ENCODE measurements at places on chromosomes 7 and 10.

DNA sequence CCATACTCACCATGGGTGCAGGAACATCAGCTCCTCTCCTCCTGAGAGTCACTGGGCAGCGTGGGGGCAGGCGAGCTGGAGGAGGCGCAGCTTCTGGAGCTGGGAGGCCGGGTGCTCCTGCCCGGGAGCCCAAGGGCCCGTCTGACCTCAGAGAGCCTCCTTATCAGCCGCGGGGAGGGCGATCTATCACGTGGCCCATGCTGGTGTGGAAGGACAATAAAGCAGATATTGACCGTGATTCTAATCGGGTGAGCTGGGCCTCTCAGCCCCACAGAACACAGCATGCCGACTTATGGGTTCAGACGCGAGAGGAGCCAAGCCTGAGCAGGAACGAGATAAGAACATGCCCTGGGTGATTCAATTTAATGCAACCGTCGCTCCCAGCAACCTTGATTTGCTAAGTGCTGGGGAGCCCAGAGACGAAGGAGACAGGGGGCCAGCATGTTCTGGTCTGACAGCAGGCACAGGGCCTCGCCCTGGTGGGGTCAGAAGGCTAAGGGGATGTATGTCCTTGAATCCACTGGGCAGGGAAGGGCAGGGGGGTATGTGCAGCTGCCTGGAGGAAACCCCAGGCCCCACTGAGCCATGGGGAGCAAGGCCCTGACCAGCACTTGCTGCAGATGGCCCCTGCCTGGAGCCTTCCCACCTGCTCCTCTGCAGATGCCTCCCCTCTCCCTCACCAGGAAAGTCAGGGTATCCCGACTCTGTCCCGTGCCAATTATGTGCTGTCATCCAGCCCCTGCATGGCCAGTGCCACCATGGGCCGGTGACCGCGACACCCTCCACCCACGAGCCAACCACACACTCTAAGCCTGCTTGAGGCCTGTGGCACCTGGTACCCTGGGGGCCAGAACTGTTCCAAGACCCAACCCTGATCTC, 95.3 kb upstream of the RET start:
- no peak for DNase-seq

GRCh38 chr10:132873395-132873794, 69.0 kb downstream of the CFAP46 start:
- no peak for DNase-seq

GRCh38 chr7:36788825-36789470, 64.7 kb upstream of the AOAH start:
- DNase-seq: no peak

DNA sequence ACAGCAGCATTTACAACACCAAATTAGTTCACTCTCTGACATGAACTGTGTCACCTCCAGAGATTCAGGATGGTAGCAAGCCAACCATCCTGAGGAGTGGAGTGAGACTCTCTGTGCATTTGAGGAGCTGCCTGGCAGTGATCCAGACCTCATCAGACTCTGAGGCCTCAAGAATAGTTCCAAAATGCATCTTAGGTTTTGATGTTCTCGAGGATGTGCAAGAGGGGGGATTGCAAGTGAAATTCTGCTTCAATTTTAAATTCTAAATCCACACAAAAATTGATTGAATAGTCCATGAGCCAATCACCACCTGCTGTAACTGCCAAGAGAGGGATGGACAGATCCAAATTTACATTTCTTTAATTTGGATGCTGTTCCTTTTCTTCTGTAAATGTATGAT, 49.7 kb downstream of the SLK start:
- no peak for DNase-seq

DNA sequence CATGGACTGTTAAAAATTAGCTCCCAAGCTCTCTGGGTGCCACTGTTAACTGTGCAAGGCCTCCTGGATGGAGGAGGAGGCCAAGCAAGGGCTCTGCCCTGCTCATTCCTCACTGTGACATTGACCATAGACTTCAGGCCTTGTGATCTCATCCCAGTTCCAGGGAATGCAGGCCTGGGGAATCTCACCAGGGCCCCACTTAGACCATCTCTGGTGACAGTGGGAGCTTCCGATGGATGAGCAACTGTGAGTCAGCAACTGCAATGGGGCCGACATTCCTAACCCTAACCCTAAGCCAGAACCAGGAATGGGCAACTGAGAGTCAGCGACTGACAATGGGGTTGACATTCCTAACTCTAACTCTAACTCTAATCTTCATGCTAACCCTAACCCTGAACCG, 50.4 kb upstream of the MSMB start:
- no peak for DNase-seq

- DNase-seq: no peak
Observed at GRCh38 chr10:43380610-43381222, 9.3 kb downstream of the FXYD4 start.

GRCh38 chr10:132461103-132461682, 64.2 kb downstream of the PWWP2B start:
- DNase-seq: no peak

DNA sequence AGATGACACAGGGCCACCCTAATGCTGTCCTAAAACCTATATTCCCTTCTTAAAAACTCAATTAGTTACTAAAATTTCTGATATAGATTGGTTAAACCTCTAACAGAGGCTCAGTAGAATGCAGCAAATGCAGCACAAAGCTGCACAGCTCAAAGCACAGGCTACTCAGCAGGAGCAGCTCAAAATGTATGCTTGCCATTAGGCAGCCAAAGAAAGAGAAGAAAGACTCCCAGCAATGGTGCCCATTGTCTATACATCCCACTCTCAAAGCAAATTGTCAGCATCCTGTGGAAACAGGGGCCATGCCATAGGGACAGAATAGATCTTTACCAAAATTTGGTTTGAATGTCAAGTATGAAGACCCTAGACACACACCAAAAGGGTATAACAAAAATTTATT, 73.5 kb downstream of the TFPI2 start:
- no peak for DNase-seq

DNA sequence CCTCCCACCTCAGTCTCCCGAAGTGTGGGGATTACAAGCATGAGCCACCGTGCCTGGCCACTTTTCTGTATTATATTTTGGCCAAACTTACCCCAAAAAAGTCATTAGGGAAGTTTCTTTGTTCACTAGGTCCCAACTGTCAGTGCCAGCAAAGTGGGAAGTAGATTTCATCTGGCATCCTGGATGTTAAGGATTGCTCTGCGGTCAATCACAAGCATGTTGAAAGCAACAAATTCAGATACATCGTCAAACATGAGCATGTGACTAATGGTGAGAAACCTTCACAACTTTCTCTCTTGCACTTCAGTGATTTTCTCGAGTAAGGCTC, 14.3 kb upstream of the LRRC17 start:
- peak; percentile 53 for DNase-seq

DNA sequence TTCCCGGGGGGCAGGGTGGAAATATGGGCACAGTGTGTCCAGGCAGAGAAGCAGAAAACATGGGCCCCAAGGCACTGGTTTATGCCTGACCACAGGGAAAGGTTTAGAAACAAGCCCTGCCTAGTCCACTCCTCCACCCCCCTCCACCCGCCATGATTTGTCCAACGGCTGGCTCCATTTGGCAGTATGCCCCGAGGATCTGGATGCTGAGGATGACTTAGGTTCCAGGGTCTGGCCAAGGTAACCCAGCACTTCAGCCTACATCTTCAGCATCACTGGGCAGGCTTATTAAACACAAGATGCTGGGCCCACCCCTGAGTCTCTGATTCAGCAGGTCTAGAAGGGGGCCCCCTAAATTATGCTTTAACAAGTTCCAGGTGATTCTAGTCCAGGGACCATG, 121.9 kb downstream of the RALA start:
- no peak for DNase-seq

- DNase-seq: peak; percentile 80
Observed at GRCh38 chr10:69335063-69335587, 56.8 kb downstream of the HK1 start.

DNA sequence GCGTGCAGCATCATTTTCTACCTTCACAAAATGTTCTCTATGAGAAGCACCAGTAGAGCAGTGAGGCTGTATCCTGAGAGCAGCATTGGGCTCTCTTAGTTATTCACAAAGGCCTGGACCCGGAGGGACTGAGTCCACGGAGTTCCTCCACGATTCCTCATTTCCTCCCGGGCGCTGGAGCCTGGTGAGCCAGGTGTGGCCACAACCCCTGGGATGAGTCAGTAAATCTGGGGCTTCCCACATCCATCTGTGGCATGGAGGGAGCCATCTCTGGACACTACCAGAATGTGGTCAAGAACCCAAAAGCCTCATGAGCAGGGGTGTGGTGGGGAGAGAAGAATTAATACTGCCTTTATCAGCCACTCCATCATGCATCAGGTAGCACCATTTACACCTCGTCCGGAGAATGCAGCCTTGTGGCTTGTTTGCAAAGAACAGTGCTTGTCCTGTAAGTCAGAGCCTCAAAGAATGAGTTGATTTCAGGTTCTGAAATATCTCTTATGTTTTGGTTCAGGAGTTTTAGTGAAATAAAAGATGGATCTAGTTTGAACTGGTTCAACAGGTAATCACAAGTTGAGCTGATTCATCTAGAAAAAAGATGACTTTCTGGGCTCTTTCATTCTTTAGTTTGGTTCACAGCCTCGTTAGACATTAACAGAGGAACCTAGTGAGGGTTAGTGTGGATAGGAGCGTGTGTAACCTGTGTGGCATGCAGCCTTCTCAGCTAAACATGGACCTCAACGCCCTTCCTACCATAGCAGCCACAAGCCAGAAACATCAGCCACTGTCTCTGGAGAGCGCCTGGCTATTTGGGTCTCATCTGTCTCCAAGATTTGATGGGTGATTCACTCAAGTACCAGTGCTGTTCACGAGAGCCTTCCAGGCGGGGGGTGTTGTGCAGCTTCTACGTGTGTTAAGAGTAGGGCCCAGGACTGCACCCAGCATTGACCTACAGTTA, 95.2 kb downstream of the WDR37 start:
- DNase-seq: no peak

Data from CD14-positive monocyte (primary cell).